ENCODE measurements at places on chromosomes 5 and 9.

DNA sequence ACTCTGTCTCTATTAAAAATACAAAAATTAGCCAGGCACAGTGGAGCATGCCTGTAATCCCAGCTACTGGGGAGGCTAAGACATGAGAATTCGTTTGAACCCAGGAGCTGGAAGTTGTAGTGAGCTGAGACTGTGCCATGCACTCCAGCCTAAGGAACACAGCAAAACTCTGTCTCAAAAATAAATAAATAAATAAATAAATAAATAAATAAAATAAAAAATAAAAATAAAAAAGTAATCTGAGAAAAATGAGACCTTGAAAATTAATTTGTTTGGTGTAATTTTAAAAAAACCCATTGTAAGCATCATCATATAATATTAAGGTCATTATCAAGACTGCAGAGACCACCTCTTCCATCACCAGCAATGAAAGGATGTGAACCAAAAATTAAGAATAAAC, 997.1 kb downstream of the CDH18 start:
- no peak for ATAC-seq

DNA sequence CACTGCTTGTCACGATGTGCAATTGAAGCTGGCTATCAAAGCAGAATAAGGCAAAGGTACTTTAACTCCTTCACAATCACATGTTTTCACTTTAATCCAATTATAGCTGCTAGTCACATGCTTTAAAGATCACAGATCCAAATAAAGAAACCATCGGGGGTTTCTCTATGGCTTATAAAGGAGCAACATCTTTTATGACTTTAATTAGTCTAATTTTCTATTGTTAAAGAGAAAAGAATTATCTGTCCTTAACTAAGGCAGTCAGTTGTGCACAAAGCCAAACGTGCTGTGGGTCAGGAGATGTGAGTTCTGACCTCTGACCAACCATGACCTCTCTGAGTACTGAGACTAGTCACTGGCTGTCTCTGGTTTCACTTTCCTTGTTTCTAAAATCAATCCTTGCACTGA, 561.1 kb downstream of the RAB3C start:
- ATAC-seq, result no peak

GRCh38 chr5:78016863-78017529, 240.9 kb upstream of the TBCA start:
- no peak for ATAC-seq

DNA sequence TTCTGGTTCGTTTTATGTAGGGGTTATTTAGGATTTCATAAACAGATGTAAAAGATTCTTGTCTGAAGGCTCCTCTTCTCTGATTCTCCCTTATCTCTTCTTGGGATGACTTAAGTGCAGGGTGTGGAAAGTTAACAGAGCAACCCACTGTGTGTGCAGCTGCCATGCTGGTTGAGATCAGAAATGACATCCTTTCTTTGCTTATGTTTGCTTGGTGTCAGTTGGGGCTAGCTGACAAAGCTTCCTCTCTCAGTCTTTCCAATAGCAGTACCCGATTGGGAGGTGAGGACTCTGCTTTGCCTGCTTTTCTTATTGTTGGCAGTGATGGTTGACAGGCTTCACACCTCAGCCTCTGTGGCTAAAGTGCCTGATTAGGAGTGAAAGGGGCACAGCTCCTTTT, 26.5 kb downstream of the OGN start:
- no peak for ATAC-seq
